ENCODE measurements at places on chromosomes 12 and 14.

- DNase-seq: no peak
These were observed 211.3 kb downstream of the TMEM121 start for GRCh38 chr14:105737504-105738246.

- no peak for DNase-seq
These were observed 900.9 kb downstream of the FLRT2 start for GRCh38 chr14:86430853-86431252.

- DNase-seq: peak; percentile 69
These were observed 27.1 kb downstream of the DAD1 start for GRCh38 chr14:22561661-22562579.

DNA sequence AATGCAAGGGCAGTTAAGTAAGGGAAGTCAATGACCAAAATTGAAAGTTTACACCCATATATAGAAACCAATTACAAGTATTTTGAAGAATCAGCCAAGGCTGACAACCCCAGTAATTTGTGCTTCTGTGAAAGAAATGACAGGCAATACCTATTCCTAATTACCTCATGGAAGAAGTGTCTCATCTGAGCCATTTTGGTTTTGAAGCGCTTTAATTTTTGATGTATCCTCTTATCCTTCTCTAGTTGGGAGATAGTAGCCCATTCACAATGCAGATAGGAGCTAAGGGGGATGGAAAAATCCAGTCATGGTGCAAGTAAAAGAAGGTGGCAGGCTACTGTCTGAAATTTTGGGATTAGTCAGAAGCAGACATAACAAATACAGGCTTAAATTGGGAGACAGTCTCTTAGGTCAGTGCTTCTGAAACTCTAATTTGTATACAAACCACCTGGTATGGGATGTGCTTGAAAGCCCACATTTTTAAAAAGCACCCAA is 30.4 kb upstream of the SUPT16H start:
- DNase-seq: no peak

GRCh38 chr12:105384916-105385535 is 54.5 kb downstream of the C12orf75 start:
- no peak for DNase-seq

DNA sequence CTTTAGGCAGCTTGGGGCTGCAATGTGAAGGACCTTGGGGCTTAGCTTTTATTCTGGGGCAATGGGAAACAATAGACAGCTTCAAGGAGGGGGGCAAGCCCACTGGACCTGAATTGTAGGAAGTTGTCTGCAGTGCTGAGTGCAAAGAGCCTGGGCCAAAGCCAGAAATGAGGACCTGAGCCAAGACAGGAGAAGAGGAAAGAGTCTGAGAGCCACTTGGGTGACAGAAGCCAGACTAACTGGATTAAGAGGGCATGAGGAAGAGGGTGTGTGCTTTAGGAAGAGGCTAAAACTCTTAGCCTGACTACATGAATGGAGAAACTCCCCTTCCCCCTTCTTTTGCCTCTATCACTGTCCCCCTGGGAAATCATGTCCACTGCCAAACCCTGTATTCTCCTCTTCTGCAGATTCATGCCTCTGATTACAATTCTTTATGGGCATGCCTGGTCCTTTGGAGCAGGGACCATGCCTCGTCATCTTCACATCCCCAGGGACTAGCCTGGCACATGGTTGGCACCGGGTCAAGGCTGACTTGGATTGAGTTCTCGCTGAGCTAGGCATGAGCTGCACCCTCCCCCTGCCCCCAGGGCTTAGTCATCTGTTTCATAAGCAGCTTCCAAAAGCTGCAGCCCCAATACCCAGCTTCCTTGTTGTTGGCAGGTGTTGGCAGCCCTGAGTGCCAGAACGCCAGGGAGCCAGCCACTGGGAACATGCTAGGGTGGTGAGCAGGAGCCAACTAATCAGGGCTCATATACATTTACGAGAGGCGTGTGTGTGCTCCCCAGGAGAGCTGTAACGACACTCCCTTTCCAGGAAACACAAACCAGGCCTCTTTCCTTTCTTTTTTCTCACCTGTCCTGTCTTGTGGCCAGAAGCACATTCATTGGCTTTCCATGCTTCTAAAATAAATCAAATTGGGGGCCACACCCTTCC is 27.7 kb upstream of the JDP2 start:
- no peak for DNase-seq

DNA sequence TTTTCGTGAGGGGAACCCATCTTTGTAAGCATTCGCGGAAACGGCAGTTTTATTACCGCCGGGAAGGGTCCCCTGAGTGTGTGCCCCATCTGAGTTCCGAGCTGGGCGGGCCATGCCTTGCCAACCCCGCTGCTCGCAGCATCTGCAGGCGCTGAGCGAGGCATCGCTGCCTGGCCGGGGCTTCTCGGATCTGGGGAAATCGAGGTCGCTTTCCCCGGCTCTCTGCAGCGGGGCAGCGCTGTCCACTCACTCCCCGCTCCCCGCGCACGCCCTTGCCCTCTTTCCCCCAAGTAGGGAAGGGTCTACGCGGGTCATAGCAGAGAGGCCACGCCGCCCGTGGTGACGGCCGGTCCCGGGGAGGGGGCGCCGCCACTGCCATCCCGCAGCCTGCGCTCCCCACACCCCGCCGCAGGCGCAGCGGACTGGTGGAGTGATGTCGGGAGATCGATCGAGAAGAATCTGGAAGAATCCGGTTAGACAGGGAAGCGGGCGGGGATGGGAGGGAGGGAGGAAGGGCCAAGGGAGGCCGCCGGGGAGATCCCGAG is 507 bp upstream of the FKBP4 start:
- peak; percentile 16 for DNase-seq

DNA sequence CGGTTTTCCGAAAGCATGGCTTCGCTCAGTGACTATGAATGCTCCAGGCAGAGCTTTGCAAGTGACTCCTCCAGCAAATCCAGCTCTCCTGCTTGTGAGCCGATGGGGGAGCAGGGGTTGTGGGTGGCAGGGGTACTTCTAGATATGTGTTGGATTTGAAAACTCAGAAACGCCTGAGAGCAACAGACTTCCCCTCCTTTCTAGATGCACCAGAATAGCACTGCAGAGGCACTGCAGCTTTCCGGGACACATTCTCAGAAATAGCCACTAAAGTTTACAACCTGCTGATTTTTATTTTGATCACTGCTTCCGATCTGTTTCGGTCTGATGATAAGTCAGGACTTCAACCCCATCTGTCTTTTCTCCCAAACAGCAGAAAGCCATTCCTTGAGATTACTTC is 8.6 kb downstream of the TCP11L2 start:
- DNase-seq: no peak

- no peak for DNase-seq
These were observed 63.8 kb downstream of the TNFAIP2 start for GRCh38 chr14:103186909-103187586.

DNA sequence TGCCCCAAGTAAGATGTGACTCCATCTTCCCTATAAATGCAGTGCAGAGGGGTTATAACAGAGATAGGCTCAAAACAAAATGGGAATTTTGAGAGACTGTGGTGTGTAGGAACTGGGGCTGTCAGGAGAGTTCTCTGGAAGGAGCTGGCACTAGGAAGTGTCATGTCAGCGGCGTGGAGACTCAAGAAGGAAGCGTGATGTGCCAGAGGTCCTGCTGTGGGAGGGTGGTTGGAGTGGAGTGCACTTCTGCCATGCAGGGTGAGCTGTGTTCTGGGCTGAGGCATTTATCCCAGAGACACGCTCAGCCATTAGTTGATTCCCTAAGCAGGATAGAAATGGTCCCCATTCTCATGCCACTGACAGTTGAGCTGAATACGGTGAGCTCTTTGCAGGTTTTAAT is 19.0 kb downstream of the GLT1D1 start:
- DNase-seq: no peak

GRCh38 chr12:9869307-9870161 is at the start of gene CLEC2B:
Gene CLEC2B (minus strand): TSS chr12:9869354.
- DNase-seq: no peak

GRCh38 chr14:71701990-71702389 is 230.2 kb upstream of the RGS6 start:
- DNase-seq: no peak

- DNase-seq: peak; percentile 14
These were observed 490 bp downstream of the RILPL1 start for GRCh38 chr12:123532808-123533649.

DNA sequence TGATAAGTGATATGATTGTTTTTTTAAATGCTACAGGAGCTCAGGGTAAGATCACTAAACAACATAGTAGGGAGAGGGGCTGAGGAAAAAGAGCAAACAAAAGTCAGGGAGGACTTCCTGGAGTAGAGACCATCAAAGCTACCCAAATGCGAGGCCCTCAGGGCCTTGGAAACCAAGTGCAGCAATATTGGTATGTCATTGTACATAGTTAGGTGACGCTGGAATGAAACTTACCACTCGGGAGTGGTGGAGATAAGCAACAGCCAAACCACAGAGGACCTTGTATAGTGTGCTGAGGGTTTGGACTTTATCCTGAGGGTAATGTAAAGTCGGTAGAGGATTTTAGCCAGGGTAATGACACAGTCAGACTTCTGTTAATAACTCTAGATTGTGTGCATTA is 13.8 kb downstream of the KITLG start:
- DNase-seq: no peak

DNA sequence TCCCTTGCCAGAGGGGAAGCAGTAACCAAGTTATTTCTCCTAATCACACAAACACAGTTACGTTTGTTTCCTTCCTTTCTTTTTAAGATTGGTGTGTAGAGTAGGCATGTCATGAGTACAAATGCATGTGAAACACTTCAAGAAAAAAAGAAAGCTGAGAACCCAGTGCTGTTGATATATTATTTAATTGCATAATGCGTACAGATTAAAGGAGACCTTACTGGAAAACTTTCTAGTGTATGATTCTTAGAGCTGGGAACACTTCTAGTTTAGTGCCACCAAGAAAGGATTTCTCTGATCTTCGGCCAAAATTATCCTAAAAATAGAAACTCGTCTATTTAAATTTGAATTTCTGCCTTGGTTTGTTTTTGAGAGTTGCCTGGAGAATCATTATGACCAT is 365.5 kb downstream of the CCDC91 start:
- DNase-seq: no peak

DNA sequence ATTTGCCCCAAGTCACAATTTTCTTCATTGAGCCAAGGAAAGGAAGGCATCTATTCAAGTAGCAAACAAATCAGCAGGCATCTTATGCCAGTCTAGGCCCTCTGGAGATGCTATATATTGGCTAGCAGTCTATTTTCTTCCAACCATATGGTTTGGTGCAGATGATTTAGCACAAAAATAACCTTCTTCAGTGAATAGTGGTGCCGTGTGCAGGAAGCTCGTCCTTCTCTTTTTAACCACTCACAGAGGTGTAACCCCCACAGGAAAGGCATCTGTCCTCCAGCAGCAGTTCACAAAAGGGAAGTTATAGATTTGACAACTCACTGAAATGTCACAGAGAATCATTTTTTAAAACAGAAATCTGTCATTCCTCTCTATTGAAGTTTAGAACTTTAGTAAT is 445.7 kb upstream of the SYT1 start:
- DNase-seq: no peak

DNA sequence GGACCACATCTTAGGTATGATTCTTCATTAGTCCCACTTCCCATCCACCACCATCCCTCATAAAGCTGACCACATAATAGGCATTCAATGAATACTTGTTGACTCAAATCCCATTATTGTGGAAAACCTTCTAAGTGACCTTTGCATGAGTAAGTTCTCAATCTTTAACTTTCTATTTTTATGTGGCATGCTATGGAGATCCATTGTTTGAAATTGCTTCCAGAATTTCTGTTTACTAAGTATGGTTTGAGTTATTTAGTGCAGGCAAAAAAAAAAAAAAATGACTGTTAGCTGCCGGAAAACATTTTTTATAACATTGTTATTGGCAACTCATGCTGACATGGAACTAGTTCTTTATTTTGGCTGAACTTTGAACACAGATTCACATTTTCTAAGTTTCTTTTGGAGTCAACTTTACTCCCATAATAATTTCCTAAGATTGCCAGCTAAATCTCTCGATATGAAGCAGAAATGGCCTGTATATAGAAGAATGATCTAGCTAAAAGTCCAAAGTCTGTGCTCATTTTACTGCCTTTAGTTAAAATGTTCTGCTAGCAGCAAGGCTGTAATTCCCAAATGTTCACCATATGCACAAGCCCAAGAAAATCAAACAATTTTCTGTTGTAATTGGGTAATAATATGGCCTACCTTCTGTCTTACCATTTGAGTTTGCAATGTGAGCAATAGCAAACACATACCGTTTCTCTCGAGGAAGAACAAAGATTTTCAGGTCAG is 77.9 kb downstream of the PTGER2 start:
- no peak for DNase-seq

DNA sequence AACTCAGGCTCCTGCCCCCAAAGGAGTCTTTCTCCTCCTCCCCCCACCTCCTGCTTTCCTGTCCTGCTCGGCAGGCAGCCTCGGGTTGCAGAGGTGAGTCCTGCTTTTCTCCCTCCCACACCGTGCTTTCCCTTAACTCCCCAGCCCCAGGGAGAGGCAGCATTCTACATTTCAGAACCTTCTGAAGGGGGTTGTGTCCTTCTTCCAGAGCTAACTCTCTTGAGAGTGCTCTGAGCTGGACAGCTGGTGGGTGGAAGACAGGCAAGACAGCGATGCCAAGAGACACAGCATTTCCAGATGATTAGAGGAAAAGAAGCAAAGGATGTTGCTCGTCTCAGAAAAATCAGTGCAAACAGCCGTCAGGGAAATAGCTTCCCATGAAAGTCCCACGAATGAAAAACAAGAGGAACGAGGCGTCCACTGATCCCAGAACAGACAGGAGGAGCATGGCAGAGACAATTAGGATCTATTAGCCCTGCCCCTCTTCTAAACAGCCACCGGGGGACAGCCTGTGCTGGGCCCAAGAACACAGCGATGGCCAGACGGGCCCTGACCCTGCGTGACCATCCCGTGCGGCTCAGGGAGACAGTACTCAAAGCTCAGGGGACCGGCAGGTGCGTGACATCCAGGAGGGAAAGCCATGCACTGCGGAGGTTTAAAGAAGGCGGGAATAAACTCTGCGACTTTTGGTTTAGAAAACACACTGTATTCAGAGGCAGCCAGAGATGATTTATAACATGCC is 216.5 kb upstream of the RTL1 start:
- no peak for DNase-seq

- DNase-seq: no peak
These were observed 36.9 kb downstream of the PACS2 start for GRCh38 chr14:105351410-105351809.

DNA sequence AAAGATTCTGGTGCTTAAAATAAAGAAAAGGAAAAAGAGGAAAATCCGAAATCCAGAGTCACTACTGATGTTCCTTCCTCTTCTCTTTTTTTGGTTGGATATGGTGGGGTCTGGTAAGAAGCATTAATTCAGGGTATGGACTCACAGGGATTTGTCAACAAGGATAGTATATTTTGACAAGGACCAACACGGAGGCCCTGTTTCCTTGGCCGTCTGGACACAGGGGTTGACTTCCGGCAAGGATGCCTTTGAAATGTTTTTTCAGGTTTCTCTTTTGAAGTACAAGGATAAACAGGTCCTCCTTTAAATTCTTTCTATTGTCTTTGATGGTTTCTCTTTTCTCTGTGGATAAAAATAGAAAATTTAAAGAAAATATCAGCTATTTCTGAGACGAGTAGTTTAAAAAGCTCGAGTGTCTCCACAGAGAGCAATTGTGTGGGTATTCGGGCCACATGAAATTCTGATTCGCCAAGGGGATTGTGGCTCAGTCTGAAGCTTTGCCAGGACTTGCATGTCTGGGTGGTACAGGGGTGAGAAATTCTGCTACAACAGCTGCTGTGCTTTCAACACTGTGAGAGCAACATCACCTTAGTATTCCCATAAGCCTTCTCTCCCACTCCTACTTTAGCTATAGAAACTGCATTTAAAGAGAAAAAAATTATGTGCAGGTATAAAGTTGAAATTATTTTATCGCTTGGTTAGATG is 88.5 kb upstream of the CSRP2 start:
- no peak for DNase-seq

Measured in activated CD4-positive, alpha-beta T cell treated with anti-CD3 and anti-CD28 coated beads, Interleukin-2, amount 50 U/mL, for 1 hour (primary cell).